ENCODE measurements at places on chromosomes 1 and 21.

- peak; percentile 74 for DNase-seq
These were observed 75.5 kb downstream of the SETD4 start for GRCh38 chr21:35984654-35985361.

DNA sequence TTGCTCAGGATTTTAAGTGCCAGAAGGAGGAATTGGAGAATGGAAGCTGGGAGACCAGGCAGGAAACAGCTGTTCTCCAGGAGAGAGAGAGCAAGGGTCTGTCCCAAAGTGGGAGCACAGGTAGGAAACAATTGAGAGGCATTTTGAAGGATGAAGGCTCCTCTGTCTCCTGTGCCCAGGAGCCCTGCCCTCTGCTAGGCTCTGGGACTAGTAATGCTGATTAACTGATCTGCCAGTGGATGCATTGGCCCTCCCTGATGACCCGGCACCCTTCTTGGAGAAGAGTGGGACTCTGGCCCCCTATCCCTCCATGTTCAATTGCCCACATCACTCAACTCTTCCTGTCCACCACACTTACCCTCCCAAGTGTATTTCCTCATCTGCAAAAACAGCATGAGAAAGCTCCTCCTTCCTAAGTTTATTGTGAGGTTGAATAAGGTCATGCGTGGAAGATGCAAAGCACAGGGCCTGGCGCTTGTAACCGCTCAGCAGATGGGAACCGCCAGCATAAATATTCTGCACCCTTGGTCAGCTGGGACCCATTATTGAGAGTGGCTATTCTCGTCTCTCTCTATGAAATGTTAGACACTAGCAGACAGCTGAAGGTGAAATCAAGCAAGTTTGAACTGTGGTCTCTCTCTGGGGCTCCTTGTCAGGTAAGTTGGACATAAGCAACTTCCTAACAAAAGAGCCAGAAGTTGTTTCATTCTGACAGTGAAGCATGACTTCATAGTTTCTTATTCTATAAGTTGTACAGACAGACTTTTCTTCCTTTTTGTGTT, 63.0 kb upstream of the ANGPTL1 start:
- DNase-seq = no peak

GRCh38 chr21:41970751-41971653, 17.2 kb upstream of the C2CD2 start:
- no peak for DNase-seq

GRCh38 chr1:205449750-205450443, 5.9 kb downstream of the BLACAT1 start:
- DNase-seq = no peak

DNA sequence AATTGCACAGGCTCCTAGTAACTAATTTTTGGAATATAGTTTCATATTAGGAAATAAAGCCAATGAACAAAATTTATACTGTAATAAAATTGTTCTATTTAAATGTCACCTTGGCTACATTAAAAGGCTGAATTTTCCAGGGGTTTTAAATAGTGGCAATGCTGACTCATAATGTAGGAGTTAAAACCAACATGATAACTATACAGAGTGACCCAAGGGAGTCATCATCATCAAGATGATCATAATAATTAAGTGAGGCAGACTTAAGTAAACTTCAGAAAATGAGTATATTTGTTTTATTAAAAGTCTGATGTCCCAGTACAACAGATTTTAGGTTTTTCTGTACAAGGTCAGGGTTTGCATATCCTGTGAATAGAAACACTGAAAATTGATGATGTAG, 183.4 kb downstream of the PLPPR4 start:
- no peak for DNase-seq

DNA sequence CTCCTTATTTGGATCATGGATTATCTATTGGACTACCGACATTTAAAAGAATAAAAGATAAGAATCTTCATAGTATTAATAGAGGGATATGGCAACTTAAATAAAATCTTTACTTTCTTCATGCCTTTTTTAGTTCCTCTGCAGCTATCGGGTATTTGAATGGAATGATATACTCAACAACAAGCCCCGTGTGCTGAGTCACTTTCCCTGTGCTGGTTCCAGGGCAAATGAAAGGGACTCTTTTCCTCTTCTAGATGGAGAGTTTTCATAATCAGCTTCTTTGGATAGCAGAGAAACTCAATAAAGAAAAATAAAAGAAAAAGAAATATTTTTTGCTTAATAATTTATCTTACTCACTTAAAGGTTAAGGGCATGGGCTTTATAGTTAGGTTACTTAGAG, 213.7 kb downstream of the LRRC40 start:
- DNase-seq = no peak

DNA sequence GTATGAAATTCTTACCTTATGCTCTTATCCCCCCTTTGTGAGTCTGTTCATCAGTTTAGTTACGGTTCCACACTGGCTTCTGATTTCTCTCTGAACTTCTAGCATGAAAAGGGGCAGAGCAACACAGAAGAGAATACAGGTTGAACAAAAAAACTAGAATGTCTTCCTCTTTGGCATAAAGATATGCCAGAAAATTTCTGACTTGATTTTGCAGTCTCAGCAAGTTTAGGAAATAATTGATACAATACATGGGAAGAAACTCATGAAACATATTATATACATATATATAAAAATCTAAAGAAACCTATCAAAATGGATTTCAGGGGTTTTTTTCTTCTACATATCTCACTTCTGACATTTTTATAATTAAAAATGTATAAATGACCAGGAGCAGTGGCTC, 27.0 kb downstream of the SH3GLB1 start:
- no peak for DNase-seq

DNA sequence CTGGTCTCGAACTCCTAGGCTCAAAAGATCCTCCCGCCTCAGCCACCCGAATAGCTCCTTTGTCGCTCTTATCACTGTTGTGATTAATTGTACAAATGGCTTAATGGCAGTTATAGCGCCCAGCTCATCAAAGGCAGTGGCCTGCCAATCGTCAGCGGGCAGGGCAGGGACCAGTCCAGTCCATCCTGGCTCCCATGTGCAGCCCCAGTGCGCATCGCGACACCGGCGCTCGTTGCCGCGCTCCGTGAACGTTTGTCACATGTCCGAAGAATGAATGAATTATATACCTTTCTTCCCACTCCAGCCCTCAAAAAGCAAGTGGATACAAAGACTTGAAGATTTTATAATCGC, 18.4 kb downstream of the MTX1 start:
- peak; percentile 75 for DNase-seq

GRCh38 chr1:1906185-1907097, 8.6 kb upstream of the CALML6 start:
- peak; percentile 93 for DNase-seq

GRCh38 chr1:1432274-1432950, 3.1 kb upstream of the VWA1 start:
- no peak for DNase-seq

GRCh38 chr1:116886291-116886878, 23.3 kb upstream of the PTGFRN start:
- DNase-seq = peak; percentile 51

DNA sequence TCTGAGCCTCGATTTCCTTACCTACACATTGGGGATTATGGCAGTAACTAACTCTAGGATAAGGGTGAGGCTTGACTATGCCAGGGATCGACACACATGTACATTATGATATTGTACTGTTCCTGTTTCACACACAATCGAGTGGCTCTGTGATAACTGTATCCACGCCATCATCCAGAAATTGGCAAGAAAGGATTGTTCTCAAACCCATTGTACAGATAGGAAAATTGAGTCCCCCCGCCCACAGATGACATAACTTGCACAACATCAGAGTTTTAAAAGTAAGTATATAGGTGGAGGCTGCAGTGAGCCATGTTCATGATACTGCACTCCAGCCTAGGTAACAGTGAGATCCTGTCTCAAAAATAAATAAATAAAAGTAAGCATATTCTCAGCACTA, 3.8 kb downstream of the KANK4 start:
- DNase-seq = no peak

- no peak for DNase-seq
These were observed 64.5 kb upstream of the CHRM3 start for GRCh38 chr1:239321877-239322276.

DNA sequence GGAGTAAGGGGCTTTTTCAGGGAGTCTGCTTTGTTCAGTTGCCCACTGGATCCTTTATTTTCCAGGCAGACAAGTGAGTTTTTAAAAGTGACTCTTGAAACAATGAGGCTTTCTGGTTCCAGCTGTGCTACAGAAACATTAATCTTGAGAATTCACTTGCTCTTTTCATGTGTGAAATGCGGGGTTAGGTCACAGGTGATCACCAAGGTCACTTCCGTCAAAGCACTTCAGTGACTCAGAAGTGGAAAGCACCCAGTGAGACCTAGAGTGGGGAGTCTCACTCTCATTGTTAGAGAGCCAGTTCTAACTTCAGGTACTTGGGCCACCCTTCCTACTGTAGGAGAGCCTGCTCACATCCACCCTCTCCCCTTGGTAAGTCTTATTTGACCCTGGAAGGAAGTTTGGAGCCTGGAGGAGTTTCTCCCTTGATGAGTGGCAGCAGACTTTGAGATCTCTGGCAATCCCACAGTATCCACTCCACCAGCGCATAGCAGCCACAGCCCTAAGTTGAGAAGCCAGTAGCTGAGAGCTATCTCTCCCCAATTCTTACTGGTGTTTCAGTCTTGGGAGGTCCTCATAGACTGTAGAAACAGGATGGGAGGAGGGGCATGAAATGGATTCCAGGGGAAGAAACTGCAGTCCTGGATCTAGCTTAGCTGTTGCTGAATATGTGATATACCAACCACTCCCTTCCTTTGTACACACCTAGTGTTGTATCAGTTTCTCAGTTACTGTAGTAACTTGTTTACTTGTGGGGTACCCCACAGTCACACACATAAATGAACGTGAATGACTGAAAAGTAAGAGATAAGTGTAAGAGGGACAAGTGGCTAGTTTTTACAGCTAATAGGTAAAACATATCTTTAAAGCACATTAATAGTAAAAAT, 3.1 kb downstream of the TACSTD2 start:
- DNase-seq = no peak

DNA sequence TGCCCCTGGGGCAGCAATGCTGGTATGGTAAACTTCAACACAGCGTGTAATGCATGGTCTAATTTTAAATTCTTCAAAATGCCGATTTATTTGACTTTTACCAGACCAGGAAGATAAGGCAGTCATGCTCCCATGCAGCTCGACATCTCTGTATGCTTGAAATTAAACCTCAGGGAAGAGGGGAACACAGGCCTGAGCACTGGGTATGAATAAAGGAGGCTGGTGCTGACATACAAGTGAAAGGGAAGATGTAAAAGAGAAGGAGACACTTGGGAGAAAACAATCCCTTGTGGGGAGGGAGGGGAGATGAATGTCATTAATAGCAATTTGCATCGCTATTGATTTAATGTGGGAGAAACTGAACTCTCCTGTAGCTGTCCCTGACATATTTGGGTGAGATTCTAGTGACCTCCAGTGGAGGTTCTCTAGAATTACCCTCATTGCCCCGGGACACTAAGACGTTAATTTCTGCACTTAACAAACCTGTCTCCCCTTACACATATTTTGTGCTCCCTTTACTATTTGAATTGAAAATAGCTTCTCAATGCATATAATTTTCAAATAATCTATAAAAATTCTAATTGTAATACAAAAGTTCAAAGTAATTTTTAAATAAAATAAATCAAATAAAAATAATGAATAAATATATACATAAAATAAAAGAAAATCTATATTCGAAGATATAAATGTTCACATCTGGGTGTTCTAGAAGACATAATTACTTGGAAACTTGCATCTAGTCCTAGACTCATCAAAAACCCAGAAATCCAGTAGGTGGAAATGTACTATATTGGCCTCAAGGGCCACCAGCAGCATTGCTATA, 283.1 kb downstream of the LMX1A start:
- peak; percentile 14 for DNase-seq

DNA sequence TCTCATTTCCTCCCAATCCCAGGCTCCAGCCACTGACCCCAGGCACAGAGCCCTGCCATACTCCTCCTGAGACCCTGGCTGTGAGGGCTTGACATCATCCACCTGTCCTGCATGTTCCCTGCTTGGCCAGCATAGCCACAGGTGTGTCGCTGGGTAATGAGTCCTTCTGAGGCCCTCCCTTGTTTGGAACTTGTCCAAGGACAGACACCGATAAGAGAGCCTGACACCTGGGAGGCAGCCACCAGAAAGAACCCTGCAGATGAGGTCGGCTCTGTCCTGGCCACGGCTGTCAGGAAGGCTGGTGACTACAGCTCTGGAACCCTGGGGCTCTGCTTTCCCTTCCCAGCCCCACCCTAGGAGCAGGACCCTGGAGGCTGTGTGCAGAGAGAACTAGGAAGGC, 34.6 kb downstream of the TMEM63A start:
- DNase-seq = no peak

- no peak for DNase-seq
These were observed 27.2 kb downstream of the NIPAL3 start for GRCh38 chr1:24442764-24443163.

- DNase-seq = no peak
These were observed 3.8 kb downstream of the TRPM2 start for GRCh38 chr21:44357064-44357837.

DNA sequence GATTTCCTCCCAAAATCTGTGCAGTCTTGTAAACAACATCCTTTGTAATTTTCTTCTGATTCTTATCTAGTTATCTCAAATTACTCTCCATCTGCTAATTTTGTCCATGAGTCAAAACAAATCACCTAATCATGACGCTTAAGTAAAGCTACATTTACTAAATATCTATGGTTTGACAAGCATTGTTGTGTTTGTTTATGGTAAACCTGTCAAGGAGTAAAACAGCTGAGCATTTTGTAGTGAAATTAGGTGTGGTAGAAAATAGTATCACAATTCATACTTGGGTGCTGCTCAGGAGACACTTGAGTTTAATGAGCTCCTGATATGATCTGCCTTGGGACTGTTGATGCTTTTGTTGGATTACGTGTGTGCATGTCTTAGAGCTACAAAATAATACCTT, 11.6 kb downstream of the TIPRL start:
- no peak for DNase-seq

- no peak for DNase-seq
These were observed 1.8 kb downstream of the NCMAP start for GRCh38 chr1:24557711-24558131.

- peak; percentile 53 for DNase-seq
These were observed 54.2 kb downstream of the NMNAT2 start for GRCh38 chr1:183363972-183364371.

- DNase-seq = no peak
These were observed 1124.3 kb downstream of the AMY1C start for GRCh38 chr1:104874044-104874443.

- DNase-seq = no peak
These were observed 4.3 kb downstream of the REN start for GRCh38 chr1:204161609-204162493.

DNA sequence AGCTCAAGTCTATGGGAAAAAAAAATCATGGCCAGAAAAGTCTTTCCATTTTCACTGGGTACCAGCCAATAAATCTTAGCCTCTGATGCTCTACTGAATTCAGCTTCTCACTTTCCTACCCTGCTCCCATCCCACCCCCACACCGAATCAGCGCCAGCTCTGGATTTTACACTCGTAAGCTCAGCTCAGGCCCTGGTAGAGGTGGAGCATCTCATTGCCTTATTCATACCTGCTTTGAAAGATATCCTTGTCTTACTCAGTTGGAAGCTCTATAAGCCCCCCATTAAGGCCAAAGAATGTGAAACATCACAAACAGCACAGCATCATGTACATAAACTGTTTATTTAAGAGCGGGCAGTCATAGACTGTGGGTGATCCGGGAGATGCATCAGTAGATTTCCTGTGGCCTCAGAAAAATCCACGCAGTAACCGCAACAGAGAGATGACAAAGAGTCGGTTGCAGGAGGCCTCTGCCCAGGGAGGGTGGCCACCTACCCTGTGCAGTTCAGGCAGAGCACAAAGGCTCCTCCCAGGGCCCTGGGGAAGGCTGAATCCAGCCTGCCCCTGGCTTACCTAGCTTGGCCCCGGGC, 36.4 kb upstream of the ETS2 start:
- DNase-seq = peak; percentile 25

Measured in trophoblast cell (in vitro differentiated cells and primary cell).